Endothelial cell (in vitro differentiated cells): ENCODE measurements at places on chromosomes 7 and 10. TPM values are rescaled to one million over a fixed set of nuclear protein-coding genes. Genes with fewer than 3 reads are reported as not detected.

GRCh38 chr7:112206991-112207592 lies 597 bp downstream of the ZNF277 start:
- H3K36me3 ChIP-seq = peaks cover 9% of the 10 kb centered on the region
- H3K4me1 ChIP-seq = peaks cover 34% of the 10 kb centered on the region
- peaks cover 12% of the 10 kb centered on the region for H3K27me3 ChIP-seq

DNA sequence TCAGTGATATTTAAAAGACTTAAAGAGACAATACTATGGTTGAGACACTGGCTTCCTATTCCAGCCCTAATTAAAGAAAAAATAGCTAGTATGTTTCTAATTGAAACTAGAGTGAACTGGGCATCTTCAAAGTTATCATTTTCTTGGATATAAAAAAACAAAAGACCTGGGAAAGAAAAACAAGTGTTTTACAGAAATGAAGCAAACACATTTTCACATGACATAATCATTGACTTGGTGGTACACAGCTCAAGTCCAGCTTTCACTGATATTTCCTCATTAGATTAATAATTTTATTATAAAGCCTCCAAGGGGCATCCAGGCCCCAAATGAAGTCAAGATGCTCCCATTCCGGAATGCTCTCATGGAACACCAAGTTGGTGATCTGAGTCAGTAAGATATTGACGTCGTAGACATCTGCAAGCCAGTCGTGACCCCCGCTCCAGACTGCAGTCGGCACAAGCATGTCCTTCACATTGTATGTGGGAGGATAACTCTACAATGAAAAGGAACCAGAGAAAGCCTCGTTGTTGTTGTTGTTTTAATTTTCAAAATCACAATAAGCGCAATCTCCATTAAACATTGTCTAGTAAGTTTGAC lies 7.5 kb upstream of the CH25H start:
- H3K4me1 ChIP-seq = peaks cover 38% of the 10 kb centered on the region
- no peaks in the 10 kb centered on the region for H3K36me3 ChIP-seq
- DNase-seq = no peak
- H3K4me3 ChIP-seq = no peak overlapping the region
- no peak overlapping the region for H3K27ac ChIP-seq

- H3K4me3 ChIP-seq = no peak overlapping the region
- no peaks in the 10 kb centered on the region for H3K36me3 ChIP-seq
- no peaks in the 10 kb centered on the region for H3K4me1 ChIP-seq
- H3K27ac ChIP-seq = no peak overlapping the region
Measured at GRCh38 chr7:38478404-38478803, 152.8 kb downstream of the AMPH start.

GRCh38 chr7:102376964-102377466 lies 19.1 kb upstream of the PRKRIP1 start:
- peaks cover 19% of the 10 kb centered on the region for H3K4me1 ChIP-seq
- peak overlapping the region; percentile 2 for H3K27ac ChIP-seq
- peaks cover 24% of the 10 kb centered on the region for H3K36me3 ChIP-seq
- no peak for DNase-seq

GRCh38 chr10:97939446-97939990 lies 89.9 kb downstream of the GOLGA7B start:
- H3K36me3 ChIP-seq = peaks cover 12% of the 10 kb centered on the region
- no peak overlapping the region for H3K4me3 ChIP-seq
- H3K27me3 ChIP-seq = peaks cover 7% of the 10 kb centered on the region
- peaks cover 31% of the 10 kb centered on the region for H3K4me1 ChIP-seq
- H3K27ac ChIP-seq = no peak overlapping the region
- DNase-seq = no peak

DNA sequence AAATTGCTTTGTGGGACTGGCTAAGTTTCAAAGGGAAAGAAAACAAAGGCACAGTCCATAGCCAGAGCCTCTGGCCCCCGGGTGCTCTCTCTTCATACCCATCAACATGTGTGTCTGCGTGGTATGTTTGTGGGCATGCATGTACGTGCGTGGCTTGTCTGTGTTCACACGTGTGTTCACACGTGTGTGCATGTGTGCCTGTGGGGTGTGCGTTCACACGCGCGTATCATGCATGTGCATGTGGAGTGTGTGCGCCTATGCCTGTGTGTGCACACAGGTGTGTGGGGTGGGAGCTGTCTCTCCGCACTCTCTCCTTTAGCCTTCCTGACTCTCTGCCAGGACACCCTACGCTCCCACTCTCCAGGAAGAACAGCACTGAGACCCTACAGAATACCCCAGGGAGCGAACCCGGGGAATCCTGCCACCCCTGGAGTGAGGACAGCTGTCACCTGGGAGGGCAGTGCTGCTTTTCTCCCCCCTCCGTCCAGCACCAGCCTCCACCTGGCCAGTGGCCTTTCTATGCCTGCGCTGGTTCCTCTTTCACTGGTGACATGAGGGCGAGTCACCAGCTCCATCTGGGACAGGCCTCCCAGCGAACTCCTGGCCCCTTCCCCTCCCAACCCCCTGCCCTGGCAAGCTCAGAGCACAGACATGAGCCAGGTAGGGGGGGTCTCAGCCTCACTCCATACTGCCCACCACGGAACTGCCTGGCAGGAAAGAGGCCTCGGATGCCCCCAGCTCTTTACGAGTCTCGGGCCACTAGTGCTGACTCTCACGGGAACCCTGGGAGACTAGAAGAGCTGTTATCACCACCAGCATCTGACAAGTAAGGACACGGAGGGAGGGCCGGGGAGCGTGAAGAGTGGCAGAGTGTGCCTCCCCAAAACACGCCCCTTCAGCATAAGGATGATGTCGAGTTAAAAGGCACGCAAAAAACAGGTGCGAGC lies 16.5 kb downstream of the WDR86 start:
- peaks cover 36% of the 10 kb centered on the region for H3K36me3 ChIP-seq
- H3K27me3 ChIP-seq = peaks cover 13% of the 10 kb centered on the region
- H3K4me3 ChIP-seq = no peak overlapping the region

DNA sequence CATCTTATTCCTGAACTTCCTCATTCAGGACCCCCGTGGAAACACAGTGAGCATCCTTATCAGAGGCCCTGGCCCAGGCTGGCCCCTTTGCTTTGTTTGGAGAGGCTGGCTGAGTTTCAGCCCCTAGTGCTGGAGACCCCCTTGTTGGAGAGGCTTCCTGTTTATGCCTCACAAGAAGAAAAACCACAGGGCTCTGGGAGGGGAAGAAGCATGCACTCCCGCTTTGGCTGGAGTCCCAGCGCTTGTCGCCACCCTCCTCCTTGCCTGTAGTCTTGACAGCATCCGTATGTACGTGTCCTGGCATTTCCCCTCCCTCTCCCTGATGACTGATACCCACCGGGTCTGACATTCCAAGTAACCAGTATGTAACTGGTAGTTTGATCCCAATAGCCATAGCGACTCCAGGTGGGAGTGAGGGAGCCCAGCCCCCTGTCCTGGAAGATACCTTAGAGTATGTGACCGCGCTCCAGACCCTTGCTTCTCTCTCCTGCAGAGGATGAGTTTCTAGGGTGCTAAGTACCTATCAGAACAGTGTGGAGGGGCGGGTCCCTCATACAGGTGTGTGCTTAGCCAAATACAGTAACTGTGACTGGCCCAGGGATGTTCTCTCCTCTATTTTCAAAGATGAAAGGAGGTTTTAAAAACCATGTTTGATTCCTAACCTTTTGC lies 6.9 kb upstream of the ATP6V0E2 start:
- no peak overlapping the region for H3K4me3 ChIP-seq
- no peak overlapping the region for H3K27ac ChIP-seq
- H3K4me1 ChIP-seq = peaks cover 26% of the 10 kb centered on the region
- peaks cover 8% of the 10 kb centered on the region for H3K27me3 ChIP-seq
- DNase-seq = no peak
- H3K36me3 ChIP-seq = peaks cover 8% of the 10 kb centered on the region

GRCh38 chr10:5038733-5039132 lies 35.1 kb upstream of the AKR1C2 start:
- no peaks in the 10 kb centered on the region for H3K36me3 ChIP-seq
- H3K4me3 ChIP-seq = no peak overlapping the region
- peaks cover 6% of the 10 kb centered on the region for H3K4me1 ChIP-seq
- no peak for DNase-seq
- no peaks in the 10 kb centered on the region for H3K27me3 ChIP-seq

- no peak overlapping the region for H3K27ac ChIP-seq
- H3K27me3 ChIP-seq = no peaks in the 10 kb centered on the region
- no peaks in the 10 kb centered on the region for H3K4me1 ChIP-seq
- DNase-seq = no peak
Measured at GRCh38 chr7:25840209-25840792, 311.7 kb upstream of the NFE2L3 start.

DNA sequence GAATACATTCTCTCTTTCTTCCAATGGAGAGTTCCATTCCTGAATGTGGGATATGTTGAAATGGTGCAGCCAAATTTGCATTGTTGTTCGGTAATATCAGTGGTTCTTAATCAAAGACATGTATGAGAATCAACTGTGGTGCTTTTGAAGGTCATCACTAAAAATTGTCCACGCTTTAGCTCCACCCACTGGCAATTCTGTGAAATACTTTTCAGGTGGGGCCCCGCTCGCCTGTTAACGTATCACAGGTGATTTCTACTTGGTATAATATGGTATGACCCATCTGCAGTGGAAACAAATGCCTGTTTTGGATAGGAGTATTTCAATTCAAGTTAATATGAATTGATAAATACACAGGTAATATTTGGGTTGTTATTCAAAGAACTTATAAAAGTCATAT lies 178.4 kb downstream of the NSUN6 start:
- no peak overlapping the region for H3K27ac ChIP-seq
- H3K4me1 ChIP-seq = peaks cover 3% of the 10 kb centered on the region
- H3K27me3 ChIP-seq = peaks cover 2% of the 10 kb centered on the region
- H3K36me3 ChIP-seq = no peaks in the 10 kb centered on the region
- H3K4me3 ChIP-seq = no peak overlapping the region

DNA sequence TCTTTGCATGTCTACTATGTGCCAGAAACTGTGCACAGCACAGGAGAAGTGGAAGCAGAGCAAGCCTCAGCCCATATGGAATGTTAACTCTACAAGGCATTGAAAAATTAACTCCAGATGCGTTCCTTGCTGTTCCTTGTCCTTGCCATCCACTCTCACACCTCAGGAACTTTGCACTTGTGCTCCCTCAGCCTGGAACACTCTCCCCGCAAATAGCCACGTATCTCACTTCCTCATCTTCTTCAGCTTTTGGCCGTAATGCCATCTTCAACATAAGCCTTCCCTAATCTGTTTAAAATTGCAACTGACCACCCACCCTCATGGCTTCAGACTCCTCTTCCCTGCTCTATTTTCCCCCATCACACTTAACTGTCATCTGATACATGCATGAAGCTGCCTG lies 83.2 kb upstream of the CAPZA2 start:
- DNase-seq = no peak
- peaks cover 6% of the 10 kb centered on the region for H3K4me1 ChIP-seq
- H3K27me3 ChIP-seq = peaks cover 1% of the 10 kb centered on the region
- H3K27ac ChIP-seq = no peak overlapping the region
- peaks cover 16% of the 10 kb centered on the region for H3K36me3 ChIP-seq
- H3K4me3 ChIP-seq = peak overlapping the region; percentile 39

DNA sequence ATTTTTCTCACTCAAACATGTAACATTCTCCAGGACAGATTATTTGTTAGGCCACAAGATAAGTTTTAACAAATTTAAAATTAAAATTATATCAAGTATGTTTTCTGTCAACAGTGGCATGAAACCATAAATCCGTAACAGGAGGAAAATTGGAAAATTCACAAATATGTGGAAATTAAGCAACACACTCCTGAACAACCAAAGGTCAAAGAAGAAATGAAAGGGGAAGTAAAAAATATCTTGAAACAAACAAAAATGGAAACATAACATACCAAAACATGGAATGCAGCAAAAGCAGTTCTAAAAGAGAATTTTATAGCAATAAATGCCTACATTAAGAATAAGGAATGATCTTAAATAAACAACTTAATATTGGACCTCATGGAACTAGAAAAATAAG lies 147.3 kb downstream of the ZEB1 start:
- peak overlapping the region; percentile 13 for H3K4me3 ChIP-seq
- no peak overlapping the region for H3K27ac ChIP-seq
- no peak for DNase-seq
- peaks cover 65% of the 10 kb centered on the region for H3K36me3 ChIP-seq
- peaks cover 5% of the 10 kb centered on the region for H3K27me3 ChIP-seq
- no peaks in the 10 kb centered on the region for H3K4me1 ChIP-seq

DNA sequence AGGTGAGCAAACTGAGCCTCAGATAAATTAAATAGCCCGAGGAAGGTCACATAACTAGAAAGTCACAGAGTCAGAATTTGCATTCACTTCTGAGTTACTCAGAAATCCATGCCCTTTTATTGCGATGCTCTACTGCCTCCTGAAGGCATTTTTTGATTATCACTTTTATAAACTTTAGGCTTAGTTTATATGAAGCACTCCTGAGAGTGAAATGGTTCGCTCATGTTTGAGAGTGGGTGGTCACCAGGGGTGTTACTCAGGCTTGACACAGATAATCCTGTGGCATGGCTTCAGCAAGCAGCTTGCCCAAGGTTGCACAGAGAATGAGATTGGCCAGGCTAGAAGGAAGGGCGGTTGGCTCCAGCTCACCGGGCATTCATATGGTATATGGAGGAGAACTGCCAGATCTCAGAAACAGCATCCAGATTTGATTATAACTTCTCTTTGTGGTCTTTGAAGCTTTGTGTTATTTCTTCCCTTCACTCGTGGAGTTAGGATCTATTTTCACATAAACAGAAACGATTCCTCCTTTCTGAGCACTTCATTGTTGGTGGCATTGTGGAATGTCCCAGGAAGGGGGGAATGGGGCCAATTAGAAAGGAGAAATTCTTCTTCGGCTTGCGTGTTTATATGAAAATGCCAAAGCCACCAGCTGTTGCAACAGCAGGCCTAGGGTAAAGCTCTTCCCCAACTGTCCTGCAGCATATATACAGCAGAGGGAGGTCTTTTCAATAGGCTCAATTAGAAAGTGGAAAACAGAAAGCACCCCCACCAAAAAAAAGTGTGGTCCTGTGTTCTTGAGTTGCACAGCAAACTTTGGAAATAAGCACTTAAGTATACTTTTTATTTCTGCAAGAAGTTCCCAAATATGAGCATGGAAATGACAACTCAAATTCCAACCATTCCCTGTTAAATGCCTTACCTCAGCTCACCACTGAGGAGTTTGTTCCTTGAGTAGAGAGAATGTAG lies 628.8 kb downstream of the SUGCT start:
- no peaks in the 10 kb centered on the region for H3K36me3 ChIP-seq
- H3K4me1 ChIP-seq = no peaks in the 10 kb centered on the region
- H3K27ac ChIP-seq = no peak overlapping the region
- DNase-seq = no peak
- H3K4me3 ChIP-seq = no peak overlapping the region

GRCh38 chr10:128560993-128561392 lies 434.8 kb upstream of the MKI67 start:
- H3K36me3 ChIP-seq = no peaks in the 10 kb centered on the region
- H3K4me1 ChIP-seq = peaks cover 5% of the 10 kb centered on the region
- H3K27me3 ChIP-seq = peaks cover 5% of the 10 kb centered on the region
- DNase-seq = no peak
- no peak overlapping the region for H3K27ac ChIP-seq

- DNase-seq = no peak
- no peak overlapping the region for H3K27ac ChIP-seq
- H3K4me1 ChIP-seq = no peaks in the 10 kb centered on the region
- no peak overlapping the region for H3K4me3 ChIP-seq
Measured at GRCh38 chr7:158063850-158064610, 523.6 kb downstream of the PTPRN2 start.

The HACD1 gene
- 17.9 TPM for total RNA-seq

The USP54 gene
- total RNA-seq = 267 TPM

The ELOVL3 gene
- not detected for total RNA-seq

The OPN4 gene
- total RNA-seq = not detected

The PDLIM1 gene
- 125 TPM for total RNA-seq

The GRM3 gene
- not detected for total RNA-seq

The CSTF2T gene
- total RNA-seq = 36.3 TPM

The LRMDA gene
- 19.4 TPM for total RNA-seq

The GATA3 gene
- 70.9 TPM for total RNA-seq

The ZNF138 gene
- total RNA-seq = 14.7 TPM

The ANKRD30A gene
- not detected for total RNA-seq

The CH25H gene
- 10.0 TPM for total RNA-seq

The ITIH5 gene
- 0.36 TPM for total RNA-seq

The MRC1 gene
- 35.7 TPM for total RNA-seq

The ADAM8 gene
- 1.5 TPM for total RNA-seq
